ENCODE measurements at places on chromosomes 3 and 15.

DNA sequence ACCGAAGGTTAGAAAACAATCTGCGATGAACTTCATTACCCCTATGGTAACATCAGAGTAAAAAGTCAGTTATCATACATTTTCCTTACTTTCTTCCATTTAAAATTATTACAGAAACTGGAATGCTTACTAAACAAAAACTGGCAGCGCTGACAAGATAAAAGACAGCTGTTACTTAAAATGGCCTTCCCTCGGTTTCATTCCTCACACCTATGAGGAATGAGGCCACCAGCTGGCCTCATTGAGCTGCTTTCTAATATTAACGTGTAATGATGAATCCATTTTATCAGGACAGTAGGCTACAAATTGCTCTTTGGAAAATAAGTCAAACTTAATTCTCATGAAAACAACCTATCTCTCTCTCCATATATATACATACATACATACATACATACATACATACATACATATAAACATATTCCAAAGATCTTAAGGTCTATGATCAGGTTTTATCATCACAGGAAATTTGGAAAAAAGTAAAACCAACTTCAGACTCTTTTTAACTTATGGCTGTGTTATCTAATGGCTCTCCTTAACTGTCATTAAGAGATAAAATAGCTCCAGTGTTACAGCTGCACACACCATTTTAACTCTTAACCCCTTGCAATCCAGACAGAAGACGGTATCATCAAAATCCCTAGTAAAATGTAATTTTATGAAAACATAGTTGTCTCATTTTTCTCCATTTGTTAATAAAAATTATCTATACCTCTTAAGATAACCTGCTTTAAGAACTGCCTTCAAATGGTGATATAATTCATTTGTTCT, 5.2 kb downstream of the CCNL1 start:
- DNase-seq, result no peak

GRCh38 chr3:55376753-55377347, 110.3 kb downstream of the WNT5A start:
- DNase-seq, result no peak

- no peak for DNase-seq
Observed at GRCh38 chr15:81379269-81379668, 5.3 kb upstream of the TMC3 start.

- DNase-seq, result no peak
Observed at GRCh38 chr15:99068186-99068585, 36.7 kb upstream of the SYNM start.

- no peak for DNase-seq
Observed at GRCh38 chr3:81170298-81170697, 591.1 kb downstream of the GBE1 start.

GRCh38 chr15:83305704-83306291, 21.3 kb upstream of the BNC1 start:
- DNase-seq, result no peak

DNA sequence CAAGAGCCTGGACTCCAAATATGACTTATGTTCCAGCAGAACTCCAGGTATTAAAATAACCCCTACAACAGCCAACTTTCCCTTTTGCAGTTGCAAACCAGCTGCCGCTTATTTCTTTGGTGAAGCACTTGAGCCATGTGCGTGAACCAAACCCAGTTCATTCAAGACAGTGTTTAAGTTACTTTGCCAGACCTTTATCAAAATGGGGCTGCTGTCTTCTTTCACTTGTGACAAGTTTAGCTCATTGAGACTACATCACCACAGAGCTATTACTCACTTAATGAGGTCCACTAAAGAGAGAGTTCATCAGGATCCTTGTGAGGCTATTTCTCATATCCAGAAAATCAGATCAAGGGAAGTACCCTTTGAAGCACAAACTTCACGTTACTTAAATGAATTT, 2.4 kb upstream of the XRN1 start:
- no peak for DNase-seq

DNA sequence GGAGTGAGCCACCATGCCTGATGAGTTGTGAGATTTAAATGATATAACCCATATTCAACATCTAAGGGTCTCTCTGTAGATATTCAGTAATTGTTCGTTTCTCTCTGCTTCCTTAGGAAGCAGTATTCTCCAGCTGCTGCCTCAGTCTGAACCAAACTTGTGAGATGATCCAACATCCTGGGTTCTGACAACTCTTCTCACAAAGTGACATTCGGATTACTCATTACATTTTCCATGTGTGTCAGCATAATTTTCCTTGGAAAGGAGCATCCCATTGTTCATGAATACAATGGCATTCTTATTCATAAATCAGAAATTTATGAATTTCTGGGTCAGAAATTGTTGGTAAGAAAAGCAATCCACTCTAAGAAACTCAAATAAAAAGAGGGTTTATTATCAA, 15.0 kb upstream of the SEC22A start:
- DNase-seq, result no peak

- DNase-seq, result no peak
Observed at GRCh38 chr3:20564966-20565365, 379.0 kb upstream of the SGO1 start.

DNA sequence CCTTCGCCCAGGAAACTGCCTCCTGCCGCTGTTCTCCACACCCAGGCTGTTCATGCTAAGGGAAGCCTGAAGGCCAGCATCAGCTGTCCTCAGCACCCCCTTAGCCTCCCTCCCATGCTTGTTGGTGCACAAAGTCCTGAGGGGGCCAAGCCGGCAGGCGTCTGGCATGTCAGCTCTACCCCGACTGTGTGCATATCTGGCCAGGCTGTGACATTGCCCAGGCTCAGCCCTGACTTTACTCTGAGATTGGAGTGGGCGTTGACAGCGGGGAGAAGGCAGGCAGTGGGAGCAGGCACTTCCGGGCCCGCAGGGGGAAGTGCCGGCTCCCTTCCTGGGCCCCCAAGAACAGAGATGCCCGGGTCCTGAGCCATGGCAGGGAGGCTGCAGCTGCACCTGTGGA, 492.2 kb downstream of the AGBL1 start:
- DNase-seq, result no peak

GRCh38 chr15:96392380-96393208, 62.1 kb downstream of the NR2F2 start:
- no peak for DNase-seq

DNA sequence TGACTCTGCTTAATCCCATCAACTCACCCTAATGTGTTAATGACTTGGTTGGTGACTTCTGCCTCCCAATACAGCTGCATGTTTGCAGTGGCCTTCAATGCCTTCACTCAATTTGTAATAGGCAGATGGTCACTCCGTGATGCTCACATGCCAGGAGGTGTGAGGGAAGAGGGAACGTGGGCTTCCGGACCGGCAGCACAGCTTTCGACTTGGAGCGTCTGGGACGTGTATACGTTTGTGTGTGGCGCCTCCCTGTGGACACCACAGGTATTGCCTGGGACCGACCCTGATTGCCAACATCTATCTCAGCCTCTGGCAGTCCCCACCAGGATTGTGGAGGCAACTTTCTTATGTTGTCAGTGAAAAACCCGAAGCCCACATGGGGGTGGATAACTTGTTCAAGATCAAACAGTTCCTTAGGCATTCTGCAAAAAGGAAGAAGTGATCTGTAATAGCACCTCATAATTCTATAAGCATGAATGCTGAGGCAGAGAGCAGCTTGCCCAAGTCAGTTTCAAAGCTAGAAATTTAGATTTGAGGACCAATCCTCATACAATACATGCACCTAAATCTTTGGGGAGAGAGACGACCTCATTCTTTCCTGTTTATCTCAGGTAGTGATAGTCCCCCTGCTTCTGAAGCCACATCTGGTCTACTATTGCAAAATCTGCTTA, 16.9 kb downstream of the MRPL46 start:
- DNase-seq, result peak; percentile 7

DNA sequence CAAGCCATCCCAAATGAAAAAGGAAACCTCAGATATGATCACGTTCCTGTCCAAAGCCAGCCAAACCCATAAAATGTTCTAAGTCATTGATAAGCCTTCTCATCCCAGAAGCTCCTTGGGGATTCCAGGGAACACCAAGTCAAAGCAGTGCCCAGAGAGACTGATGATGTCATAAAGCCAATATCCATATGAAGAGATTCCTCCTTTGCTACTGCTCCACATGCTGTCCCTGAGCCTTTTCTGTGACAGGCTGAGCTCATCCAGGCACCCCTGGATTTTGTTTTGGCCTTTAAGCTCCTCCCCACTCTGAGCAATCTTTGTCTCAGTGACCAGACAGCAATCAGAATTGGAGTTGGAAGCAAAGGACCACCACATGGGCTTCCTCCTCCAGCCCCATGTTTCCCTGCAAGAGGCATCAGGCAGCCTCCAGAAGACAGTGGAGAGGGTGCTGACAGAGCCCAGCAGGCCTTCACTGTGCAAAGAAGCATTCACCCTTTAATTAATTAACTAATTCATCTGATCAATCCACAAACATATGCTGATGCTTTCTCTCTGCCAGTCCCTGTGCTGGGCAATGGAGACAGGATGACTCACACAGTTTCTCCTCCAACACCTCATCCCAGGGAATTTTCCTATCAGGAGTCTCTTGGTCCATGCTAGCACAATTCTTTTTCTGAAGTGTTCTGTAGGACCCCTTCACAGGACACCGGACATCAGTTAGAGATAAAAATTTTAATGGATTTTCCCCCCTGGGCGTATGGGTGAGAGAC, 25.0 kb downstream of the MEX3B start:
- DNase-seq, result no peak

DNA sequence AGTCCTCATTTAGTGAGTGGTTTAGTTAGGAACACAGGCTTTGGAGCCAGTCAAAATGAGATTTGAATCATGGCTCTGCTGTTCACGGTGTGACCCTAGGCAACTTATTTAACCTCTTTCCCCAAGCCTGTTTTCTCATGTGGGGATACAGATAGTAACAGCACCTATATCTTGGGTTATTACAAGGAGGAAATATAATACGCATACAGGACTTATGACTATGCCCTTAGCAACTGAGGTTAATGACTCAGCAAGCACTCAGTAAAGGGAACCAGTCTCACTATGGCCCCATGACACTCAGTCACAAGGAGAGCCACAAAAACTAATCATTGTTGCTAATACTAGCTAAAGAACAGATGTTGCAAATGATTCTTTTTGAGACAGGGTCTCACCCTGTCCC, 45.9 kb downstream of the SUMF1 start:
- DNase-seq, result no peak

GRCh38 chr15:90638201-90638691, 78.9 kb upstream of the BLM start:
- DNase-seq, result no peak

GRCh38 chr15:88385078-88385700, 82.0 kb downstream of the MRPL46 start:
- DNase-seq, result no peak

DNA sequence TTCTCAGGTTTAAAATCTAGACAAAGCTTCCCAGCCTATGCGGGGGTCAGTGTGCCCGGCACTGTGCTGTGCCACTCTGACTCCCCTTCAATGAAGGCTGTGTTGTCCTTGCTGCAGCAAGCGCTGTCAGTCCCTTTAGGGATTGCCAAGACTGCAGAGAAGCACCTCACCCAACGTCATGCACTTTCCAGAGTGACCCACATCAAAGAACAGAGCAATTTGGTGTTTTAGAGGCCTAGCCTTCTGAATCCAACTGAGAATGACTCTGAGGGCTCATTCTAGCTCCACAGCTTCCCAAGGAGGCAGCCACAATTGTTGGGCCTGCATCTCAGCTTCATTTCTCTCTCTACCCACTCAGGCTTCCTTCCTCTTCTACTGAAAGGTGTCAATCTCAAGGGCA, 26.4 kb downstream of the SLC9A9 start:
- no peak for DNase-seq

DNA sequence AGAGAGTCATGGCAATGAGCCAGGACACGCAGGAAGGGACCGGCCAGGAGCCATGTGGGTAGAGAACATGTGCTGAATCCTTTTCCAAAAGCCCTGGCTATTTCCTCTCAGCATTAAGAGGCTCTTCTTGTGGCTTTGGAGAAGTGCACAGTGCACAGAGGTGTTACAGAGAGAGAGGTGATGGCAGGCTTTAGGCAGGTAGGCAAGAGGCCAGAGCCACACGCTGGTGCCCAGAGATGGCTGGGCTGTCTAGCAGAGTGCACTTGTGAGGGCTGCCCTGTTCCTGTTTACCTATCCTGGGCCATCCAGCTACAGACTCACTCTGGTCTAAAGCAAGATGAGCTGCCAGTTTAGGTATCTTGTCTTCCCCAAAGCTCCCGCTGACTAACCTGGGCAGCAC, 402.6 kb downstream of the OCA2 start:
- no peak for DNase-seq

DNA sequence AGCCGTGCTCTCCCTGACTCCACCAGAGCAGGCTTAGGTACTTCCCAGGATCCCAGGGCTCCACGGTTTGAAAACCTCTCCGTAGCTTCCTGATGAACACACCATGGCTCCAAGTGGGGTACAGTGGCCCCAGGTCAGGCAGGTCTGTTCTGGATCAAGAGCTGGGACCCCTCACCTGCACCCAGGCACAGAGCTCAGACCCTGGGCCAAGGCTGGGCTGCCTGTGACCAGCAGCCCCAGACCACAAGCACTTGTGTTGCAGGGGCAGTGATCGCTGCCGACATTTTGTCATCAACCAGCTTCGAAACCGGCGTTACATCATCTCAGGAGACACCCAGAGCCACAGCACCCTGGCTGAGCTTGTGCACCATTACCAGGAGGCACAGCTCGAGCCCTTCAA, 5.3 kb downstream of the SH2D7 start:
- DNase-seq, result no peak

DNA sequence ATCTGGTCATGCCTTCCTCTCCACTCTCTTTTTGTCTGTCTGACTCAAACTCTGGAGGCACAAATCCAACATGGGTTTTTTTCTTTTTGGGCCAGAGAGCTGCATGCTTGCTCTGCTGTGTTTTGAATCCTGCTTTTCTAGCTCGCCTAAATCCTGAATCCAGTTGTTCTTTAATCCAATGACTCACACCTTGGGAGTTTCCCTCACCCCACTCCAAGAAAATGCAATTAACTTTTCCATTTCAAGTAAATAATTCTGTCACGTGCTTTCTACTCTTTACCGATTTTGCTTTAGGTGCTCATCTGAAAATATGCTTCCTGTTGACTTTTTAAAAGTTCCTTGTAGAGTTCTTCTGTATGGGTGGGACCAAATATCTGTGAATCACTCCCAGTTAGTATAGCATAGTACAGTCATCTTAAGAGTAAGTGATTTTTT, 47.6 kb downstream of the SLMAP start:
- DNase-seq, result peak; percentile 14

DNA sequence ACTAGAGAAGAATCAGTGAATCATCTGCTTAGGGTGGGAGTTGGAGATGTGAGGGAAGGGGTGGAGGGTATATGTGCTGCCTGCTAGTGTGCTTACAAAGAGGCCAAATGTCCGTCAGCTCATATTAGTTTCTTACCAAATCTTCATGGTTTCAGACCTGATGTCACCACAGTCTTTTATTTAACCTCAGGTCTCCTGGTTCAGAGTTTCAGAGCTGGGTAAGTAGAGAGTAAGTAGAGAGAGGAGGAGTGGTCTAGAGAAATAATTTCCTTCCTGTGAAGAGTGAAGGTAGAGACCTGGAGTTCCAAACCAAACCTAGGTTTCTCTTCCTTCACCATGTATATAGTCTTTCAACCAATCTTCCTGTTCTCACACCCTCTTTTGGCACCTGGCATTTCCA, 17.5 kb upstream of the P2RY1 start:
- DNase-seq, result no peak

All from CD4-positive, alpha-beta T cell treated with Interleukin-6 at 100 ng/mL for 8 hours (primary cell).